ENCODE measurements at places on chromosomes 4 and X. TPM values are rescaled to one million over a fixed set of nuclear protein-coding genes. Genes with fewer than 3 reads are reported as not detected.

- no peak for DNase-seq
Measured at GRCh38 chrX:155218777-155219176, 2.5 kb downstream of the VBP1 start.

DNA sequence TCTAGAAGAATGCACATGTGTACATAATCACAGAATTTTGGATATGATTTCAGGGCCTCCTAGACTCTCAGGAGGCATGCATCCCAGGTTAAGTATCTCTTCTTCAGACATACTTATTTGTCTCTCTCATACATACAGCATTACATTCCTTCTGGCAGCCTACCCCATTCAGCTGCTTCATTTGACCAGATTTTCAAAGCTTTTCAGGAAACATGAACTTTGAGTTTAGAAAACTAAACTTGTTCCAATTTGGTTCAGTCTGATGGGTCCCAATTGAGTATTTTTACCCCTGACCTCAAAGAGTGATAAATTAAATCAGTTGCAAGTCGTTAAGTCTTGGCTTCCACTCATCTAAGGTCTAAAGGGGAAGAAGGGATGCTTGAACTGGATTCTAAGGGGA lies 330.9 kb downstream of the ARHGAP24 start:
- no peak for DNase-seq

GRCh38 chr4:2805712-2806389 lies 13.0 kb downstream of the SH3BP2 start:
- DNase-seq = no peak

DNA sequence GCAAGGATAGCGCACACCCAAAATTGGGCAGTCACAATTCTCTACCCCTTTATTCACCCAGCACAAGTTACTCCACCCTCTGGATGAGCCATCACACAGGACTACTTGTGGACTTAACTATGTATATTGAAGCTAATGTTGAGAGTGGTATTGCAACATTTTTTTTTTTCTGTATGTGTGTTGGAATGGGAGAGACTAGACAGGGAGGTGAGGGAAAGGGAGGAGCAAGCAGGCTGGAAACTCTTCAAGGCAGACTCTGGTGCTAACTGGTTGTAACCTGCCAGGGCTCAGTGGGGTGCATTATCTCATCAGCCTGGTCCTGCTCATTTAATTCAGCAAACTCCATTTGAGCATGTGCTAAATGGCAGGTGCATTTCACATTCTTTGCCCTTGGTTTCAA lies 18.4 kb upstream of the CWH43 start:
- DNase-seq = no peak

DNA sequence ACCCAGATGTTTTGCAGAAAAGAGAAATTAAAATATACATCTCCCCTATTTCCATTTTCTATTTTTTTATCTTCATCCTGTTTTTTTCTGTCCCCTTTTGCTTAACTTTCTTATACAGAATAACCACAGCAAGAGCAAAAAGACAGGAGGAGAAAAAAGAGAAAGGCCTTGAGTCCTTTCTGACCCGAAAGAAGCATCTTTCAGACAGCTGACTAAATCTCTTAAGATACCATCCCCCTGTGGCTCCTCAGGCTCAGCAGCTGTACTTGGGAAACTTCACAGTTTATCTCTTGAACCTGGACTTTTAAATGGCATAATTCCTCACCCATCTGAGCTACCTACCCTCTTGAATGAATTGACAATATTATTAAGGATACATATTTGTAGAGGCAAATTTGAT lies 100.2 kb downstream of the FIP1L1 start:
- no peak for DNase-seq

DNA sequence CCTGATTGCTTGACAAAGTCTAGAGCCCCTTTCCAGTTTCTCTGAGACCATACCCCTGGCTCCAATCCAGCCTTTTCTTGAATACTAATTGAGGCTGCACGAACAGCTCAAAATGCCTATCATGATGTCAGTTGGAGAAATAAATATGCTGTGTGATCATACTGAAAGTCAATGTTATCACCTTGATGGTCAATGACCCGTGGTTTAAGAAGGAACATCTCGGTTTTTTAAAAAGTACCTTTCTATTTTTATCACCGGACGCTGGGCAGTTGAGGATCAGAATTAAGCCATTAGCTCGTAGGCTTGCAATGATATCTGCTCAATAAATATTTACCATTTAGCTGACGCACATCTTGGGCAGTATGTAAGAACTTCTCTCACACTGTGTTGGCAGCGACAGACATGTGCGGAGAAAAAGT lies 852 bp upstream of the WDR44 start:
- DNase-seq = no peak

Gene DMP1
- total RNA-seq = not detected

Gene TEX13C
- 0.21 TPM for total RNA-seq

Gene LRIT3
- total RNA-seq = not detected

Gene CENPVL3
- total RNA-seq = 0.19 TPM

Gene DHRSX
- total RNA-seq = 19.5 TPM
